Stimulated activated naive CD8-positive, alpha-beta T cell treated with anti-CD3 and anti-CD28 coated beads, Interleukin-15, Interleukin-2, amounts not matched to agents 100 U/mL and 50 U/mL, for 24 hours (primary cell): ENCODE measurements at places on chromosomes 4 and X.

DNA sequence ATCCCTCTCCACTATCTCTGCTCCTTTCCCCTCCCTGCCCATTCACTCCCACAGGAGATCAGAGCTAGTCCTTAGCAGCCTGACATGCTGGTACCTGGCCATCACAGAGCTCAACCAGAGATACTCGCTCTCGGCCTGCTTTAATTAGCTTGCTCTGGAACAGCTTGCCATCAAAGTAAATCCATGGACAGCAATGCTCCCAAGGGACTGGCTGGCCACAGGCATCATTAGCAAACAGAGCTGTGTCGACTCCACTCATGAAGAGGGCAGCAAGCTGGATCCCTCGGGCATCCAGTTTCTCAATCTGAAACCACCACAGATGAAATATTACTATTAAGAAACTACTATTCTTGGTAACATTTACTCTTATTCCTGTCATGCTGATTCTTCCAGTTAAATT, 43.4 kb upstream of the PHF8 start:
- DNase-seq, result no peak

- no peak for DNase-seq
Measured at GRCh38 chr4:182513587-182514291, 270.5 kb downstream of the TENM3 start.

GRCh38 chrX:125520029-125520428, 200.4 kb downstream of the TEX13C start:
- no peak for DNase-seq

DNA sequence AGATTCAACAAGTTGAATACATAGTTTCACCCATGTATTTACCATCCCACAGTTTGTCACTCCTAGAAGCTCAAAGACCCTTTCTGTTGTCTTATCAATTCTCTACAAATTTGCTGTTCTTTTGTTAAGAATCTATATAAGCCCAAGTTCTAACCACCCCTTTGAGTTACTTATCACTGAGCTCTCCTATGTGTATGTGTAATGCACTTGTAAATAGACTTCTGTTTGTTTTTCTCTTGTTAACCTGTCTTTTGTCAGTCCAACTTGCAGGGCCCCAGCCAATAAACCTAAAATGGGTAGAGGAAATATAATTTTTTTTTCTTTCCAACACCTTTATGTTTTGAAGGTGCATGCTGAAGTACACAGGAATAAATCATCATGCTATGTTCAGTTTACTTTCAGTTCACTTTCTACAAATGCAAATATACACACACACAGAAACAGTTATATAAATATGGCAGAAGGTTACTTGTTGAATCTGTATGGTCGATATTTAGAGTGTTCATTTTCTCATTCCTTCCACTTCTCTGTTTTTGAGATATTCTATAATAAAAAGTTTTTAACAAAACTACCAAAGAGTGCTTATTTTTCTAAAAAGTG, 22.3 kb upstream of the CLOCK start:
- DNase-seq, result no peak

DNA sequence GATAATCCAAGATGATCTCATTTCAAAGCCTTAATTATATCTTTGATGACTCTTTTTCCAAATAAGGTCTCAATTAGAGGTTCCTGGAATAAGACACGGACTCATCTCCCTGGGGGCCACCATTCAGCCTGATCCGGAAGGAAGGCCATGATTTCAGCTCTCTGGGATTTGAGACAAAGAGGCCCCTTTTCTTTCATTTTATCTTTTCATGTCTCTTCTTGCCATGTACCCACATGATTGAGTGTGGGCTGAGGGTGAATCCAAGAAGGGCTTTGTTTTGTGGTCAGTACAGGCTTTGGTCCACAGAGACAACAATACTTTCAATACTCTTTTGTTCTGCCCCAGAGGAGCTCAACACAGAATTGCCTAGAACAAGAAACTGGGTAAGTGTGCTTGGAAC, 261.2 kb downstream of the TRIML1 start:
- no peak for DNase-seq

GRCh38 chr4:140185412-140186081, 31.6 kb upstream of the MAML3 start:
- no peak for DNase-seq

GRCh38 chr4:179465131-179465797, 2023.0 kb upstream of the AGA start:
- no peak for DNase-seq
